ENCODE measurements at places on chromosomes 12 and 14.

DNA sequence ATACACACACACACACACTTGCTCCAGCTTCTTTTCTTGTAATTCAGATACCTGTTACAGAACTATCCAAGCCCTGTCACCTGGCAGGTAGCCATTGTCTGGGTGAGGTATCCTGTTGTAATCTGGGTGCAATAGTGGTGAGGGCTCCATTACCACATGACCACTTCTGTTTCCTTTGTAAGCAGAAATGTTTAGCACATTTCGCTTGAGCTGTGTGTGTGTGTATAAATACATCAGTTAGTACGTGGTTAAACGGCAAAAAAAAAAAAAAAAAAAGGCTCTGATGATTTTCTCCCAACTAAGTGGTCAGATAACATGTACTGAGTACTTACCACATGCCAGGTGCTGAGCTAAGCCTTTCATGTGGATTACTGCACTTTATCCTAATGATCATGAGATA is 129.3 kb upstream of the SSTR1 start:
- no peak for DNase-seq

DNA sequence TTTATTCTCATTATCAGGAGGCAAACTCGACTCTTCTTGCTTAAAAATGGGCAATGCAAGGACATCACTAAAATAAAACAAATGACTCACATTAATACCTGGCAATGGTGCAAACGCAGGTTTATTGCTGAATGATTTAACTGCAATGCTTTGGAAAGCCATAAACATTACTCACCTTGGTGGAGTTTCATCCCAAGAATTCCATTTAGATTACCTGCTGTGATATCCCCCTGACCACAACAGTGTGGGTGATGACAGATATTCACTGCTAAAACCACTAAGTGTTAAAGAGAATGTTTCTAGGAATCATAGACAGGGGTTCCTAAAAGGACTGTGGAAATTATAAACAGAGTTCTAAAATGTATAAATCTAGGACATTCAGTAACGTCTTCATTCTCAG is 35.3 kb upstream of the CSRNP2 start:
- no peak for DNase-seq

- no peak for DNase-seq
Measured at GRCh38 chr12:25558586-25558985, 5.5 kb upstream of the LMNTD1 start.

DNA sequence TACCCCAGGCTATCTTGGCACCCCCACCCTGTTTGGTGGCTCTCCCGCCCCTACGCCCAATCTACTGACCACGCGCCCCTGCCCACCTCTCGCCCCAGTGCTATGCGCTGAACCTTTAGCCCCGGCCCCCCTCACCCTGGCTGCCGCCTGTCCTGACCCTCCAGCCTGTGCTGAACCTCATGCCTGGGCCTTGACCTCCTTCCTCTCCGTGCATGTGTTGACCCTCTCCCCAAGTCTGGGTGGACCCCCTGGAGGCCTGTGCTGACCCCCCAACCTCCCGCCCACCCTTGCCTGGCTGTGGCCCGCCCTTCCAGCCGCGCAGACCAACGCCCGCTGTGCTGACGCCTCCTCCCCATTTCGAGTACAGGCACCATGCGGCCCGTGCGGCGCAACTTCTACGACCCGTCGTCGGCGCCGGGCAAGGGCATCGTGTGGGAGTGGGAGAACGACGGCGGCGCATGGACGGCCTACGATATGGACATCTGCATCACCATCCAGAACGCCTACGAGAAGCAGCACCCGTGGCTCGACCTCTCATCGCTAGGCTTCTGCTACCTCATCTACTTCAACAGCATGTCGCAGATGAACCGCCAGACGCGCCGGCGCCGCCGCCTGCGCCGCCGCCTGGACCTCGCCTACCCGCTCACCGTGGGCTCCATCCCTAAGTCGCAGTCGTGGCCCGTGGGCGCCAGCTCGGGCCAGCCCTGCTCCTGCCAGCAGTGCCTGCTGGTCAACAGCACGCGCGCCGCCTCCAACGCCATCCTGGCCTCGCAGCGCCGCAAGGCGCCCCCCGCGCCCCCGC is 20.7 kb downstream of the DTX1 start:
- no peak for DNase-seq

DNA sequence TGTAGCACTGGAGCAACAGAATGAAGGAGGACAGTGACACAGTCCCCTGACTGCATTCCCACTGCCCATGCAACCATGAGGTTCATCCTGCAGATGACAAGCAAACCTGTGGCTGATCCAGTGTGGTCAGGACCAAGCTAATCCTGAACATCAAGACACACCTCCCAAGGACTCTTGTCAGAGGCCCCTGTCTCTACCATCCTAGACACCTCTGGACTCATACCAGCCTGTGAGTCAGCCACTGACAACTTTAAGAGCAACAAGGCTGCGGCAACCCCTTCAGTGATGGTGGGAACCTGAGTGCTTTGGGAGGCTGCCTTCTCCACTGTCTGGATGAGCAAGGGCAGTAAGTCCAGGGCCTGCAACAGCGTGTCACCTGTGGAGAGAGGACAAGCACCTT is 24.6 kb downstream of the GCN1 start:
- no peak for DNase-seq

DNA sequence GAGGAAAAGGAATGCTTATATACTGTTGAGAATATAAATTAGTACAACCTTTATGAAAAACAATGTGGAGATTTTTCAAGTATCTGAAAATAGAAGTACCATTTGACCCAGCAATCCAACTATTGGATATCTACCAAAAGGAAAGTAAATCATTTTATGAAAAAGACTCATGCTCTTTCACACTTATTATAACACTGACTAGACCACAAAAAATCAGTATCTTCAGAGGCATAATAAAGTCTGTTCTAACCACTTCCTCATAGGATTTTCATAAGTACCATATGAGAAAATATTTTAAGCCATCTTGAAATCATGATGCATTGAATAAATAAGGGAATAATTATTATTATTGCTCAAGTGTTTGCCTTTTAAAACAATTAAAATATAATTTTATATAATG is 90.8 kb downstream of the SLCO1B1 start:
- no peak for DNase-seq

DNA sequence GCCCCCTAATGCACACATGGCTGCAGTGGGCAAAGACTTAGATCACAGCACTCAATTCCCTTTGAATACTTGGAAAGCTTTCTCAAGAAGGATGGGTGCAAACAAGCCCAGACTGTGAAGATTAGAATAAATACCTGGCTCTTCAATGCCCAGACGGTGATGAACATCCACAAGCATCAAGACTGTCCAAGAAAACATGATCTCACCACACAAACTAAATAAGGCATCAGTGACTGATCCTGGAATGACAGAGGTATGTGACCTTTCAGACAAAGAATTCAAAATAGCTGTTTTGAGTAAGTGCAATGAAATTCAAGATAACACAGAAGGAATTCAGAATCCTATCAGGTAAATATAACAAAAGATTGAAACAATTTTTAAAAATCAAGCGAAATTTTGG is 43.8 kb upstream of the ZDHHC17 start:
- DNase-seq, result no peak

GRCh38 chr14:81561084-81561775 is 27.6 kb upstream of the SEL1L start:
- no peak for DNase-seq

Data from SHP77 (cell line).